ENCODE measurements at places on chromosomes 6 and 20.

DNA sequence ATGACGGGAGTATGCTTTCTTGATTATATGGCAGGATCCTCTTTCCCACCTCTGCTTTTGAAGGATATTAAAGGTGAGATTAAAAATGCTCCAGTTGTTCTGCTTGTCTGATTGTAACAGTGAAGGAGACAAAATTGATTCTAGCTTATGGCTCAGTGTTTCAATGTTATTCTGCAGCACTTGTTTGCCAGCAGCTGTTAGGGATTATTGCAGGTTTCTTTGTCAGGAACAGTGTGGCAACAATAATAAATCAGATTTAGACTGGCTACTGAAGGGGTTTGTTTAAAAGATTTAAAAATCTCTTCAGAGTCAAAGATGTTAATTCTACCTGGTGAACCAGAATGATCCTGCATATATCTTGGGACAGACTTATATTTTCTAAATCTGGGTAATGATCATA, 126.9 kb downstream of the LAMA2 start:
- no peak for DNase-seq

DNA sequence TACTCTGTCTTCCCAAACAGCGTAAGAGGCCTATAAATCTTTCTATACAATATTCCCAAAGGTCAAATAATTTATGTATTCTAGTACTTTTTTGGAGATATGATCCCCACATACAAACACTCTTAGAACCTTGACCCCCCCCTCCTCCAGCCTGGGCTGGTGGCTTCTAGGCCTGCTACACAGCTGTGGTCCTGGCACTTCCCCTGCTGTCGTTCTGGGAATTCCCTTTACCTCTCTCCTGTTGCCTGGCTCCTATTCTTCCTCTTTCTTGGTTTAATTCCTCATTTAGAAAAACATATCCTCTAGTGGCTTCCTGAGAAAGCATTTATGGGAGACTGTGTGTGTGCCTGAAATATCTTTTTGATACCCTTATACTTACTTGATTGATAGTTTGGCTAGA, 4.1 kb upstream of the TXLNB start:
- peak; percentile 88 for DNase-seq

DNA sequence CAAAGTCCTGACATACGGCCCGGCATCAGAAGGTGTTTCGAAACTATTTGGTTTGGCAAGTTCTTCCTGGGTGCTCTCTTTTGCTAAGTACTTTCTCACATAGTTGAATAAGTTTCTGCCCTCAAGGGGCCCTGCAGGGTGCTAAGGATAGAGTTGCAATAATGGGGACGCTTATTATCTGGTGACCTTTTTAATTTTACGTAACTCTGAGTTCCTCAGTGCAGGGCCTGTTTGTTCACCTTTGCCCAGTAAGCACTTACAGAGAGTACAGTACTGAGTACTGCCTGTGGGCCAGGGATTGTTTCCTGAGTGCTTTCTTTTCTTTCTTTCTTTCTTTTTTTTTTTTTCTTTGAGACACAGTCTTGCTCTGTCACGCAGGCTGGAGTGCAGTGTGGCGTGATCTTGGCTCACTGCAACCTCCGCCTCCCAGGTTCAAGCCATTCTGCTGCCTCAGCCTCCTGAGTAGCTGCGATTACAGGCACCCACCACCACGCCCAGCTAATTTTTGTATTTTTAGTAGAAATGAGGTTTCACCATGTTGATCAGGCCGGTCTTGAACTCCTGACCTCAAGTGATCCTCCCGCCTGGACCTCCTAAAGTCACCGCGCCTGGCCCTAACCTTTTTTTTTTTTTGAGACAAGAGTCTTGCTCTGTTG, 4.5 kb upstream of the PXMP4 start:
- DNase-seq = peak; percentile 61

- no peak for DNase-seq
Measured at GRCh38 chr20:44739942-44740341, 5.7 kb upstream of the KCNK15 start.

DNA sequence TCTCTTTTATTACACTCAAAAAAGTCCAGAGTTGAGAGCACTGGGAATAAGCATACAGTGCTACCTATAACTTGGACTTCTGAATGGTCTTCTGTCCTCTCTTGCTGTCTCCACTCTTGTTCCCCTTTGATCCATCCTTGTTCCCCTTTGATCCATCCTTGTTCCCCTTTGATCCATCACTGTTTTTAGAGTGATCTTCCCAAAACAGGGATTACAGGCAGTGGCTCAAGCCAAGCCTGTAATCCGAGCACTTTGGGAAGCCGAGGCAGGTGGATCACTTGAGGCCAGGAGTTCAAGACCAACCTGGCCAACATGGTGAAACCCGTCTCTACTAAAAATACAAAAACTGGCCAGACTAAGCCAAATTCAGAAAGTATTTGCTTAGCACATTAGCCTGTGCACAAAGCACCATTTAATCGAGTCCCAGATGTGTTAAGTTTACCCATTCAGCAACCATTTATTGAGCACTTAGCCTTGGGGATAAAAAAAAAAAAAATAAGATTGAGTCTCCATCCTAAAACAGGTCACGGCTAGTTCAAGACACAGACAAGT, 65.0 kb upstream of the NHSL1 start:
- DNase-seq = no peak

DNA sequence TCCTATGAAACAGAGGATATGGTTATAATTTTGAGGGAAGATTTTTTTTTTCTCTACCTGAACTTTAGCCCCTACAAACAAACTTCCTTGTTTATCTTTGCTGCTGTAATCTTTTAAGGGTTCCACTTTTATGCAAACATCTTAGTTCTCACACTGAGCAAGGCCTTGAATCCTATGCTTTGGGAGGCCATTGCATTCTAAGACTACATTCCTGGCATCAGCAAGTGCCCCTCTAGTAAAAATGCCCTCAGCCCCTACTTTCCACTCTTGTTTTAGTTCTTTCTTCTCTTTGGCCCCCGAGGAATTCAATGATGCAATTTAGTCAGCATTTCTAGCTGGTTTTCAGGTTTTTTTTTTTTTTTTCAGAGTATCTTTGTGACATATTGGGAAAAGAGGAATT, 8.1 kb upstream of the AHI1 start:
- no peak for DNase-seq

- DNase-seq = no peak
Measured at GRCh38 chr6:53735896-53736295, 58.9 kb upstream of the LRRC1 start.

DNA sequence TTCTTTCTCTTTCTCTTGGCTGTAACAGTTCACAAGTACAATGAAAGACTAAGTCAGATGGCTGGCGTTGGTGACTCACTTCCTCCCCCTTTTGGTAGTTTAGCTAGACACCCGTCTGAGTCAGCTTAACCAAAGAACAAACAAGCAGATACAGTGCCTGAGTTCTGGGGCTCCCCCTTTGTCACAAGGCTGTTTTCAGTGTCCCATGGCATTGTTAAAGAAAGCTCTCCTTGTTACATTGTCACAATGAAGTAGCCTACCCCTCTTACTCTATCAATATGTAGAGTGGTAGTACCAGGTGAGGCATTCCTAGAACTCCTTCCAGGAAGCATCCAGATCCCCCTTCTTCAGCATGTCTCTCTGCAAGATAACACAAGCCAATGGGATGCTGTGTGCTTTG, 38.6 kb downstream of the KIAA0408 start:
- DNase-seq = peak; percentile 98

- DNase-seq = no peak
Measured at GRCh38 chr6:1402868-1403267, 13.5 kb downstream of the FOXF2 start.

DNA sequence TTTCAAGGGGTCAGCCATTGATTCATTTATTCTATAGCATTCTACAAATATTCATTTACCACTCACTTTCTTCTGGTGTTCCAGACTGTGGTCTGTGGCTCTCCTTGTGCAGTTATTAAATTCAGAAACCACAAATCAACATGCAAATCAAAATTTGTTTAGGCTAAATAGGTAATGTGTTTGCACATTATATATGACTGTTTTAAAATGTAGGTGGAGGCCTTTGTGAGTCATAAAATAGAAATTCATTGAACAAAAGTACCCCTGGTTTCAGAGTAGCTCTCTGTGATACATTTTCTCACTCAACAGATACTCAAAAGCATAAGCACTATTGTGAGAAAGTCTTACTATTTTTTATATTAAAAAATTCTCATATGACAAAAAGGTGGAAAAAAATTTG, 385.5 kb upstream of the TSHZ2 start:
- no peak for DNase-seq

GRCh38 chr6:13355043-13355945, 27.0 kb upstream of the TBC1D7 start:
- no peak for DNase-seq

GRCh38 chr6:21033575-21034026, 499.3 kb downstream of the CDKAL1 start:
- DNase-seq = no peak

- DNase-seq = peak; percentile 79
Measured at GRCh38 chr6:42333612-42334011, 116.0 kb upstream of the MRPS10 start.

GRCh38 chr6:106165885-106166485, 79.8 kb downstream of the PRDM1 start:
- DNase-seq = no peak

DNA sequence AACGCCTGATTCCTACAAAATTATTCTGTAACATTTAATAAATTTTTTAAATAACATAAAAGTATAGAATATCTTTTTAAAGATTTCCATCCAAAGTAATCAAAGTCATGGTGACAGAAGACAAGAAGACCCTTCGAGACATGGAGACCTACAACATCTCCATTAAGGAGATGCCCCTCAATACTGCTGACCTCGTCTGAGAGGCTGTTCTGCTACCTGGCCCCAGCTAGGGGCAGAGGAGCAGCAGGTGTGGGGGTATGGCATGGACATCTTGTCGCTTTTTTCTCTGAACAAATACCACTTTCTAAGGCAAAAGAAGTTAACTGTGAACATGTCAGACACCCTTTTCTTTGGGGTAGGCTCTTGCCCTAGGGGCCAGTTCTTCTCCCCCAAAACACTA, 44.1 kb downstream of the BLOC1S5 start:
- no peak for DNase-seq
